ENCODE measurements at places on chromosomes 11 and 22.

GRCh38 chr11:62806611-62807121, 1.4 kb upstream of the NXF1 start:
- DNase-seq, result peak; percentile 39

- no peak for DNase-seq
Observed at GRCh38 chr11:122632181-122632824, 23.2 kb upstream of the UBASH3B start.

DNA sequence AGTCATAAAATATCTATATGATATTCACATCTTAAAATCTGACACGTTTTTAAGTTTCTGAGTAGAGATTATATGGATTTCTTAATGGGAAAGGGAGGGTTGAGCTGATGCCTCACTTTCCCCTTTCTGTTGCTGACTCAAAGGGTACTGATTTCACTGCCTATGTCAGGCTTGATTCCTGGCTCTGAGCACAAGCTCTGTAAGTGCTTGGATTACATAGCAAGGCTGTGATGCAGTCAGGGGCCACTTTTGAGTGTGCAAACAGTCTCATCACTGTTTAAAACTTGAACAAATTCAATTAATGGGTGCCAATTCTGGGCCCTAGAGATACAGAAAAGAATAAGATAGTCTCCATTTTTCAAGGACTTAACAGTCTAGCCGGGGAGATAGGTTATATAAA, 14.4 kb downstream of the ATXN10 start:
- peak; percentile 19 for DNase-seq

DNA sequence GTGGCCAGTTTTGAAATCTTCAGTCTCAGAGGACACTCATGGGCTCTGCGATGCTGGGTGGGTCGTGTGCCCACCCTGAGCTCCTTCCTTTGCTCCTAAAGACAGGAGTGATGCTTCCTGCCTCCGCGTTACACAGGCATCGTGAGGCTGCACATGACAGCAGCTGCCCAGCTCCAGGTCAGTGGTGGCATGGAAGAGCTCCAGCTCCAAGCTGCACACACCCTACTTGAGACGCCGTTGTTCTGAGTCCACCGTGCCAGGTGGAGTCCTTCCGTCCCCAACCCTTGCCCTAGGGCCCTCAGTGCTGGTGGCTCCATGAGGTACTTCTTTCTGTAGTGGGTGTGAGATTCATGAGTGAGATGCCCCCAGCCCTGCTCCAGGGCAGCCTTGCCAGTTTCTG, 794.1 kb downstream of the BRD1 start:
- no peak for DNase-seq

- no peak for DNase-seq
Observed at GRCh38 chr11:91698845-91699244, 525.8 kb upstream of the FAT3 start.

DNA sequence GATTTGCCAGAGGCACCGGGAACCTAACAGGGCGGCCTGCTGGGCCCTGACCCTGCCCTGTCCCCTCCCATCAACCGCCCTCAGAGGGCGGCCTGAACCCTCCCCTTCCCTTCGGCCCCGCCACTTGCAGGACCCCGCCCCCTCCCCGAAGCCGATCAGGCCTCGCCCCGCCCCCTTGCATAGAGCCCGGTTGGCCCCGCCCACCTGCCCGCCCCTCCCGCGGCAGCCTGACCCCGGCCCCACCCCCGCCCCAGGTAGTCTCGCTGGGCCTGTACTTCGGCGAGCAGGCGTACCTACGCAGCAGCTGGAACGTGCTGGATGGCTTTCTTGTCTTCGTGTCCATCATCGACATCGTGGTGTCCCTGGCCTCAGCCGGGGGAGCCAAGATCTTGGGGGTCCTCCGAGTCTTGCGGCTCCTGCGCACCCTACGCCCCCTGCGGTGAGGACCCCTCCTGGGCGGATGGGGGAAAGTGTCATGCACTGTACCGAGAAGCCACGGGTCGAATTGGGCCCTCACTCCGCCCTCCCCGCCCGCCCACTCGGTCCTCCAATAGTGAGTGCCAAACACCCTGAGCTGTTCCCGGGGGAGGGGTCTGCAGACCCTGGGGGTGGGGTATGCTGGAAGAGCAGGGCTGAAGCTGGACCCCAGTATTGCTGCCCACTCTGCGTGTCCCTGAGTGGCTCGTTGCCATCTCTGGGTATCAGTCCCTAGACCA, 94.1 kb downstream of the CACNA1I start:
- no peak for DNase-seq

- no peak for DNase-seq
Observed at GRCh38 chr11:69030301-69030700, 17.3 kb upstream of the MRGPRF start.

GRCh38 chr11:9538548-9538947, 34.9 kb upstream of the WEE1 start:
- no peak for DNase-seq

GRCh38 chr11:6365659-6366058, 24.6 kb upstream of the SMPD1 start:
- DNase-seq, result no peak

DNA sequence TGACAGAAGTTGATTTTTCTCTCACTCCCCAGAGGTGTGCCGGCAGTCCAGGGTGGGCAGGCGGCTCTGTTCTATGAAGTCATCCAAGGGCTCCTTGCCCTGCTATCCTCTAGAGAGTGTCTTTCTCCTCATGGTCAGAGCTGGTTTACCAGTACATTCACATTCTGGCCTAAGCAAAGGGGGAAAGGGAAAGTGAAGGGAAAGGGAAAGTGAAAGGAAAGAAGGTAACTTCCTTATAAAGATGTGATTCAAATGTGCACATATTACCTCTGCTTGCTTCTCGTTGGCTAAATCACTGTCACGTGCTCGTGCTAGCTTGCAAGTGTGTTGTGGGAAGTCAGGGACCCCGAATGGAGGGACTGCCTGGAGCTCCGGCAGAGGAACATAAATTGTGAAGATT, 2.9 kb upstream of the HTATIP2 start:
- no peak for DNase-seq

GRCh38 chr11:79440571-79441460, at the start of gene TENM4:
Gene TENM4 (minus strand): TSS chr11:79441030. CDS start chr11:79069944, 371,086 bp downstream.
- DNase-seq, result peak; percentile 89

Measured in femur (tissue), 1 donor.